Activated CD8-positive, alpha-beta T cell treated with anti-CD3 and anti-CD28 coated beads for 36 hours (primary cell): ENCODE measurements at places on chromosomes 6 and 20. TPM values are rescaled to one million over a fixed set of nuclear protein-coding genes. Genes with fewer than 3 reads are reported as not detected.

DNA sequence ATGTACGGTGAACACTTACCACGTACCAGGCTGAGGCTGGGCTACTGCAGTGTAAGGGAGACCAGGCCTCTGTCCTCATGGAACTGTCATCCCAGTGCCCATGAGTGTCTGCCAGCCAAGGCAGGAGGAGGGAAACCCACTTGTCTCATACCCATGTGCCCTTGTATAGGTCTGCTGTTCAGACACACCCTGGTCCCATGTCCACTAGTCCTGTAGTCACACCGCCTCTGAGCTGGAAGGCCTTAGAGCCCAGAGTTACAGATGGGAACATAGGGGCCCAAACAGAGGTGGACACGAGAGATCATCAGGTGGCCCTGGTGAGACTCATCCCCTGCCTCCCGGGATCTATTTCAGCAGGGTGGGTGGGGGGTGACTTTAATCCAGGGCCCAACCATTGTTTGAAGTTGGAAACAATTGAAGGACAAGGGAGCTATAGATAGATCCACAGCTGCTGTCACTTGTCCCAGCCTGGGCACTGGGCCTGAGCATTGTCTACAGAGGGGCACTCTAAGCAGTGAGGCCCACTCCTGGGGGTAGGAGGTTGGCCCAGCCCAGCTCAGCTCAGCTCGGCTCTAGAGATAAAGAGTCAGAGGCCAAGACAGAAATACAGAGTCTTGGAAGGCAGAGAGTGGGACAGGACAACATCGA is 14.6 kb downstream of the MYH7B start:
- no peaks in the 10 kb centered on the region for H3K4me1 ChIP-seq
- no peak overlapping the region for H3K27ac ChIP-seq
- H3K36me3 ChIP-seq, result no peaks in the 10 kb centered on the region
- no peak overlapping the region for H3K4me3 ChIP-seq

PBOV1 gene
- not detected for total RNA-seq

DNA sequence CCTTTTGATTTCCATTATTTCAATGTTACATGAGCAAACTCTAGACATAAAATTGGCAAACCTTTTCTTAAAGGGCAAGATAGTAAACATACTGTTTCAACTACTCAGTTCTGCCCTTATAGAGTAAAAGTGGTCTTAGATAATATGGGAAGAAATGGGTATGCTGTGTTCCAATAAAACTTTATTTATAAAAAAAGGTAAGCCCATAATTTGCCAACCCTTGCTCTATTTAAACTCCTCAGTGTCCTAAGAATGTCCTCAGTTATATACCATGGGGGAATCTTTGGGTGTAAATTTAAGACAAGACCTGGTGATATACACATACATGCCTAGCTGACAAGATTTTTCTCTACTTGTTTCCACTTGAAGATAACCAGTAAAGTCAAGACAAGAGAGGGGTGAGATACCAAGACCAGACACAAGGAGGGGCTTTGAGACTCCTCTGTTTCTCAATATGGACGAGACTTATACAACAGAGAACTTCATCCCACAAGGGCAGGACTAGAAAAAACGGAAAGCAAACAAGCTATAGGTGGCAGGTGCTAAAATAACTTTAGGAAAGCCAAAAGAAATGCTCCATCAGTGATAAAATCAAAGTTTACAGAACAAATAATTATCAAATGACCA is 10.5 kb downstream of the SNX3 start:
- H3K4me3 ChIP-seq, result no peak overlapping the region
- no peak overlapping the region for H3K27ac ChIP-seq
- no peaks in the 10 kb centered on the region for H3K27me3 ChIP-seq
- peaks cover 51% of the 10 kb centered on the region for H3K4me1 ChIP-seq

DNA sequence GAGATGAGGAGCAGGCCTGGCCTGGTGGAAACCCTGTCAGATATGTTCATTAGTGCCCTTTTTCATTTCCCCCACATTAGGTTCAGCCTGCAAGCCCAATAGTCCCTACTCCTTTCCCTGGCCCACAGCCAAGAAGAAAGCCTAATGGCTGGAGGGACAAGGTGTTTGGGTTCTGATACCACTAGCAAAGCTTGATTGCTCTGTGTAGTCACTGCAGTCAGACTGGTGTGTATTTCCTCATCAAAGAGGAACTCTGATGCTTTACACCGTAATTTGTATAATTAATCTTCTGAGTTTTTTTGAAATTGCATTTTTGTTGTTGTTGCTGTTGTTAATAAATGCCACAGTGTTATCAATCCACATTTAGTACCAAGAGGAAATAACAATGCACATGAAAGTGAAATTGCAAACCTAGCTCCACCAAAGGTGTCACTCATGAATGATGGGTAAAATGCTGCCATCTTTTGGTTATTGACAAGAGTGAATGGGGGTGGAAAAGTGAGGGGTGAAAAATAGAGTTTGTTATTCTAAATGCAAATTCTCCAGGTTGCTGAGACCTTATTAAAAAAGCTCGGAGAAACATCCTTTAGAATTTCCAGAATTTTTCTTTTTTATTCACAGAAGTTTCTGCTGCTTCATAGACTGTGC is 320.2 kb upstream of the POU3F2 start:
- DNase-seq, result no peak
- H3K36me3 ChIP-seq, result no peaks in the 10 kb centered on the region
- peaks cover 1% of the 10 kb centered on the region for H3K27me3 ChIP-seq
- no peaks in the 10 kb centered on the region for H3K4me1 ChIP-seq
- no peak overlapping the region for H3K27ac ChIP-seq
- H3K4me3 ChIP-seq, result no peak overlapping the region

FAXC gene
- not detected for total RNA-seq

MOCS1 gene
- total RNA-seq, result 1.5 TPM

FNDC11 gene
- total RNA-seq, result 0.23 TPM

BPIFB4 gene
- not detected for total RNA-seq

GRCh38 chr6:157155804-157156203 is 167.5 kb downstream of the TMEM242 start:
- peaks cover 8% of the 10 kb centered on the region for H3K36me3 ChIP-seq
- H3K4me3 ChIP-seq, result no peak overlapping the region
- peaks cover 11% of the 10 kb centered on the region for H3K4me1 ChIP-seq
- DNase-seq, result no peak
- H3K27me3 ChIP-seq, result no peaks in the 10 kb centered on the region

GRCh38 chr6:90110971-90111370 is 185.7 kb downstream of the BACH2 start:
- peaks cover 79% of the 10 kb centered on the region for H3K4me1 ChIP-seq
- H3K27ac ChIP-seq, result peak overlapping the region; percentile 88
- H3K36me3 ChIP-seq, result peaks cover 54% of the 10 kb centered on the region
- peak overlapping the region; percentile 28 for H3K4me3 ChIP-seq

RSPO4 gene
- not detected for total RNA-seq

- H3K4me3 ChIP-seq, result peak overlapping the region; percentile 46
- peaks cover 9% of the 10 kb centered on the region for H3K4me1 ChIP-seq
- H3K27ac ChIP-seq, result no peak overlapping the region
- no peak for DNase-seq
Measured at GRCh38 chr6:110358553-110359160, 508 bp upstream of the METTL24 start.

DNA sequence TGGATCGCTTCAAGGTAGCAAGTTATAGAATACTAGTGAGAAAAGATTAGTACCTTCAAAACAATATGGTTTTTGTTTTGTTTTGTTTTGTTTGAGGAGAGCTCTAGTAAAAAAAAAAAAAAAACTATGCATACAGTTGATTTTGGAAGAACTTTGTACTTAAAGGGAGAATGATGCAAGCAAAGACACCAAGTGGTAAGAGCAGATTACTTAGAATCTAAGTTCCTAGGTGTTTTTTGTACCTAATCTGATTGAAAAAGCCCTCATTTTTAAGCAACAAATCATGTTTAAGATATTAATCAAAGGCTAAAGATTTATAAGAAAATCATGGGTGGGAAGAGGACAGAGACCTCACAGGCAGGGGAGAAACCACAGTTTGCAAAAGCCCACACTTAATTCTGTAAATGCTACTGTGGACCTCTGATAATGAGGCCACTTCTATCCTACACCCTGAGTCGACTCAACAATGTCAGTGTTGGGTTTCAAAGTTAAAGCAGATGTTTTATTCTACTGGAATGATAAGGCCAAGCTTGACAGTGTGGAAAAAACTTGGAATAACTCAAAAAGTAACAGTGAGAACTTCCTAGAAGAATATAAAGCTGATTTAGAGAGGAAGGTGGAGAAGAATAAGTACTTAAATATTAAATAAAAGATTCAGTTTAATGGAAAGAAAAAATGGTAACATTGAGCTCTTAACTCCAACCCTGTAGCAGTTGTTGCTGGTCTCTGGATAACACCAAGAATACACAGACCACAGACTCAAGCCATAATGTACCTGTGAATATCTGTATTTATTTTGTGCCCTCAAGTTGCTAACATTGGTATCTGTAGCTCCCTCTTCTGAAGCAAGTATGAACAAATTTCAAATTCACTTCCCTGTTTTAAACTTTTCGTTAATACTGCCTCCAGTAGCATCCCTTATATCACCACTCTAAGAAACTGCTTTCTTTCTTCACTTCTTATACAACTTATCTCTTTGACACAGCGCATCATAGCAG is 1047.8 kb downstream of the EPHA7 start:
- no peak overlapping the region for H3K27ac ChIP-seq
- H3K4me1 ChIP-seq, result no peaks in the 10 kb centered on the region
- no peak for DNase-seq
- no peak overlapping the region for H3K4me3 ChIP-seq

GRCh38 chr20:51584737-51585136 is 42.2 kb upstream of the NFATC2 start:
- DNase-seq, result no peak
- H3K27ac ChIP-seq, result no peak overlapping the region
- H3K4me1 ChIP-seq, result peaks cover 5% of the 10 kb centered on the region
- no peak overlapping the region for H3K4me3 ChIP-seq
- no peaks in the 10 kb centered on the region for H3K27me3 ChIP-seq

FKBP1C gene
- 1.7 TPM for total RNA-seq

- DNase-seq, result no peak
- H3K4me1 ChIP-seq, result no peaks in the 10 kb centered on the region
- H3K36me3 ChIP-seq, result no peaks in the 10 kb centered on the region
- peaks cover under 1% of the 10 kb centered on the region for H3K27me3 ChIP-seq
- H3K27ac ChIP-seq, result no peak overlapping the region
Measured at GRCh38 chr20:10644458-10645204, 29.2 kb downstream of the JAG1 start.

SNAP91 gene
- total RNA-seq, result not detected
